ENCODE measurements at places on chromosomes 11 and 22. TPM values are rescaled to one million over a fixed set of nuclear protein-coding genes. Genes with fewer than 3 reads are reported as not detected.

- no peaks in the 10 kb centered on the region for H3K4me1 ChIP-seq
- no peak for DNase-seq
- no peaks in the 10 kb centered on the region for H3K36me3 ChIP-seq
- no peaks in the 10 kb centered on the region for H3K27me3 ChIP-seq
- H3K27ac ChIP-seq, result no peak overlapping the region
These were observed 12.0 kb downstream of the ETS1 start for GRCh38 chr11:128575174-128575960.

DNA sequence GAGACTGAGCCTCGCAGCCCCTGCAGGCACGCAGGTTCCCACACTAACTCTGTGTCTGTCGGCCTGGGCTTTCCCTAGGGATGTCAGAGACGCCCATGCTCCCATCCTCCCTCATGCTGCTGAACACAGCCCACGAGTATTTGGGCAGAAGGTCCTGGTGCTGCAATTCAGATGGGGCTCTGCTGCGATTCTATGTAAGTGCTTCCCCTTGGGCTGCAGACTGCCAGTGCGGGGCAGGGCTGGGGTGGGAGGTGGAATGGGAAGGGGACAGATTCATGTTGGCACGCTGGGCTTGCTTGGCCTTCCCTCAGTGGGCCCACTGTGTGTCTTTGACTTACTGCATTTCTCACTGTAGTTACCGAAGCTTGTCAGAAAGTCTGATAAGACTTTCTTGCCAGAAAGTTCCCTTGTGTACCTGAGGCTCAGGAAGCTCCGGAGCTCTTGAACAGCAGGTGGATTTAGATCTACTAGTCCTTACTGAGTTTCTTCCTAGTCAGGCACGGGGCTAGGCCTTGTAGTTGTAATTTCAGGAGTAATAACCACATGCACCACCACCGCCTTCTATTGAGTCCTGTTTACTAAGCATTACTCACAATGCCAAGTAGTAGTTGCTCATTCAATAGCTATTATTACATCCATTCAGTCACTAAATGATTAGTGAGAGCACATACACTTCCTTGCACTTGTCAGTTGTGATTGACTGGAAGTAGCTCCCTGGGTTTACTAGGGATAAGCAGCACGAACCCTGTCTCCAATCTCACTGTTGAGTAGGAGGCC is 65.2 kb downstream of the CABIN1 start:
- H3K4me1 ChIP-seq, result no peaks in the 10 kb centered on the region
- H3K27ac ChIP-seq, result no peak overlapping the region
- H3K27me3 ChIP-seq, result no peaks in the 10 kb centered on the region
- peaks cover 9% of the 10 kb centered on the region for H3K36me3 ChIP-seq

DNA sequence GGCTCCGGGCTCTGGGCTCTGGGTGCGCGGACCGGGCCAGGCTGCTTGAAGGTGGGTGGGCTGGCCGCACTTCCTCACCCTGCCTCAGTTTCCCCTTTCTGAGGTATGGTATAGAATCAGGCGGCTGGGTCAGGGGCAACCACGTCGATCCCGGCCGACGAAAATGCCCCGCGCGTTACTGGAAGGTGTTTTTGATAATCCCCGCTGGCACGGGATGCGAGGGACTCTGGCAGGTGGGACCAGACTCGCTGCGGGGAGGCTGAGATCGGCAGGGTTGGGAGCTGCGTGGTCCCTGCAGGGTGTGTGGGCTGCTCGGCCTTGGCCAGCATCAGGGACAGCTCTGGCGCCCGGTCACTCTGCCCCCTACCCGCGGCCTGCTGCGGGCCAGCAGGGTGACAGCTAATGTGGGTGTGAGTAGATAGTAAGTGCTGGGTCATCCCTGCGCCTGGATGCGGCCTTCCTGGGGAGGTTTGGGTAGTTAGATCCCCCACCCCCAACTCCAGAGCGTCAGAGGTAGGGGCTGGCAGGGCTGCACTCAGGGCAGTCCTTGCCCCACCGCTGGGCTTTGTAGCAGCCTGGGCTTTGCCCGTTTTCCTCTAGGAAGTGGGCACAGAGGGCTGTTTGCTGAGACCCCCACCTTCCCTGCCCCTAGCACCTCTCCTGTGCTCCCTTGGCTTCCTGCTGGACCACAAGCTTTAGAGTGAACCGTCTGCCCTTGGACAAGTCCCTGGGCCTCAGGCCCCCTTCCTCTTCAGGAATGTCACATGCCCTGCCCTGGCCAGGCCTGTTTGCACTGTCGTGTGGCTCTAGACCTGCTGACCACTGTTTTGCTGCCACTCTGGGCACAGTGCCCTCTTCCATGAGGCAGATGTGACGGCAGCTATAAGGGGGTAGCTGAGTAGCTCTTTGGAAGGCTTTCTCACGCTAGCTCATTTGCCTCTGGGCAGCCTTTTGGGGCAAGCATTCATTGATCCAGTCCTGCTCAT is 579 bp downstream of the TANGO2 start:
- no peaks in the 10 kb centered on the region for H3K27me3 ChIP-seq
- peak overlapping the region; percentile 94 for H3K4me3 ChIP-seq
- H3K36me3 ChIP-seq, result peaks cover 42% of the 10 kb centered on the region
- peak; percentile 49 for DNase-seq

Gene DNAJB7
- not detected for total RNA-seq

GRCh38 chr11:92362989-92363388 is 138.4 kb downstream of the FAT3 start:
- H3K36me3 ChIP-seq, result no peaks in the 10 kb centered on the region
- H3K4me3 ChIP-seq, result no peak overlapping the region
- no peak for DNase-seq
- H3K27me3 ChIP-seq, result no peaks in the 10 kb centered on the region
- no peaks in the 10 kb centered on the region for H3K4me1 ChIP-seq
- no peak overlapping the region for H3K27ac ChIP-seq

DNA sequence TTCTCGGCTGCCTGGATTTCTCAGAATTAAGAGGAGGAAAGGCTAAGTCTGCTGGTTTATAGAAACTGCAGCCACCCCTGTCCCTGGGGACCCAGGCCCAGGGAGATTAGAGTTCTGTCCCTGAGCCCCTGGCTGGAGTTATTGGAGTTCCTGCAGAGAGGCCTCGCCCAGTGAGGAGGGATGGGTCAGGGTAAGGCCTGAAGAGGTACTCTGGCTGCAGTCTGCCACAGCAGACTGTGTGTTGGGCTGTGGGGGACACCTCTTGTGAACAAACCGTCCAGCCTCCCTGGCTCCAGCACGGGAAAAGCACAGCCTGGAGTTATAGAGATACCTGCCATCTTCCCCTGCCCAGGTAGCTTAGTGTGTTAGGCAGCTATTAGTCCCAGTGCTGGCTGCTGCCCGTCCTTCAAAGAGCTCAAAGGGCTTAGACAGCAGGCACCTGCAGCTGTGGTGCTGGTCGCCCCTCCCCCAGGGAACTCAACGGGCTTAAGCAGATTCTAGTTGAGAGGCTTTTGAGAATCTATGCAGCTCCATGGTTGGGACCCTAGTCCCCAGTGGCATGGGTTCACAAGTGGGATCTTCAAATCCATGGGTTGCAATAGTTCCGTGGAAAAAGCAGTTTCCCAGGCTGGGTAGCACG is 36.6 kb upstream of the MUC15 start:
- H3K27me3 ChIP-seq, result peaks cover 12% of the 10 kb centered on the region
- H3K4me1 ChIP-seq, result no peaks in the 10 kb centered on the region
- no peak overlapping the region for H3K4me3 ChIP-seq
- no peak for DNase-seq

Gene HMOX1
- 0.85 TPM for total RNA-seq

GRCh38 chr11:396948-397548 is 3.0 kb downstream of the PKP3 start:
- H3K4me1 ChIP-seq, result peaks cover 8% of the 10 kb centered on the region
- H3K27ac ChIP-seq, result no peak overlapping the region
- H3K4me3 ChIP-seq, result no peak overlapping the region
- no peaks in the 10 kb centered on the region for H3K27me3 ChIP-seq
- DNase-seq, result no peak

Gene SLC17A6
- total RNA-seq, result not detected

- H3K27me3 ChIP-seq, result no peaks in the 10 kb centered on the region
- peaks cover 27% of the 10 kb centered on the region for H3K4me1 ChIP-seq
- peak; percentile 44 for DNase-seq
- H3K4me3 ChIP-seq, result no peak overlapping the region
- no peak overlapping the region for H3K27ac ChIP-seq
These were observed 106.4 kb downstream of the MICAL2 start for GRCh38 chr11:12216671-12217374.

Gene KCNQ1OT1
- 1.3 TPM for total RNA-seq

DNA sequence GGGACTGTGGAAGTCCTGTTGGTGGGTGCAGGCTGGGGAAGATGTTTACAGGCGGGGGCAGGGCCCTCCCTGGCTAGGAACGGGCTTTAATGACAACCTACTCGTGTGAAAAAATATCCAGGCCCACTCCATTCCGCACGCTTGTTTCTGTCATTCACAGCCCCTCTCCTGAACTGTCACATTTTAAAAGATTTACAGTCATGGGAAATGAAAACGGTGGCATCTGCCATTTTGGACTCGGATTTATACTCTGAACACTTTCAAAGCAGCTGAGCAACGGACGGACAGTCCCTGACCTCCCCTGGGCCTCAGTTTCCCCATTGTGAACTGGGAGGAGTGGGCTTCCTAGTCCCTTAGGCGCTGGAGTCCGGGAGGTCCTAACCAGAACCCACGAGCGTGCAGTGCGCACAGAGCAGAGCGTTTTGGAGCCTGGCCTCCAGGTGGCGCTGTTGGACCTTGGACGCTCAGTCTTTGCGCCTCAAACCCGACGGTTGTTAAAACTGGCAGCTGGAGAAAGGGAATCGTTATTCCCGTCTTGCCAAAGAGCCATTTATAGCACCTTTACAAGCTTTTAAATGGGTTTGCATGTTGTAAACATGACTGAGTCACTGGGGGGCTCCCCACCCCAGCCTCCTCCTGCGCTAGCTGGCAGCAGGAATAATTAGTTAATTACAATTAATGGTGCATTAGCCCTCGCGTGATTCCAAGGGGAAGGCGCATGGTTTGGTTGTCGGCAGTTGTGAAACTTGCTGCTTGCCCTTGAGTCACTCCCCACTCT is 75.3 kb downstream of the FBLN1 start:
- peak overlapping the region; percentile 21 for H3K4me3 ChIP-seq
- peak; percentile 91 for DNase-seq
- no peaks in the 10 kb centered on the region for H3K27me3 ChIP-seq
- H3K4me1 ChIP-seq, result peaks cover 18% of the 10 kb centered on the region
- no peaks in the 10 kb centered on the region for H3K36me3 ChIP-seq

GRCh38 chr11:69396051-69396947 is 85.2 kb upstream of the LINC01488 start:
- peaks cover 10% of the 10 kb centered on the region for H3K27me3 ChIP-seq
- H3K4me3 ChIP-seq, result no peak overlapping the region
- no peak for DNase-seq
- H3K36me3 ChIP-seq, result no peaks in the 10 kb centered on the region
- H3K4me1 ChIP-seq, result peaks cover 4% of the 10 kb centered on the region

- H3K36me3 ChIP-seq, result no peaks in the 10 kb centered on the region
- peaks cover 7% of the 10 kb centered on the region for H3K4me1 ChIP-seq
- peaks cover 11% of the 10 kb centered on the region for H3K27me3 ChIP-seq
- no peak overlapping the region for H3K27ac ChIP-seq
- no peak for DNase-seq
- no peak overlapping the region for H3K4me3 ChIP-seq
These were observed 1.6 kb upstream of the KRTAP5-1 start for GRCh38 chr11:1586699-1587098.

Gene OR52K2
- total RNA-seq, result not detected

Gene C11orf97
- not detected for total RNA-seq

GRCh38 chr11:11572386-11572785 is 49.4 kb downstream of the GALNT18 start:
- no peaks in the 10 kb centered on the region for H3K27me3 ChIP-seq
- H3K27ac ChIP-seq, result no peak overlapping the region
- peaks cover 16% of the 10 kb centered on the region for H3K4me1 ChIP-seq
- H3K4me3 ChIP-seq, result no peak overlapping the region
- no peak for DNase-seq

DNA sequence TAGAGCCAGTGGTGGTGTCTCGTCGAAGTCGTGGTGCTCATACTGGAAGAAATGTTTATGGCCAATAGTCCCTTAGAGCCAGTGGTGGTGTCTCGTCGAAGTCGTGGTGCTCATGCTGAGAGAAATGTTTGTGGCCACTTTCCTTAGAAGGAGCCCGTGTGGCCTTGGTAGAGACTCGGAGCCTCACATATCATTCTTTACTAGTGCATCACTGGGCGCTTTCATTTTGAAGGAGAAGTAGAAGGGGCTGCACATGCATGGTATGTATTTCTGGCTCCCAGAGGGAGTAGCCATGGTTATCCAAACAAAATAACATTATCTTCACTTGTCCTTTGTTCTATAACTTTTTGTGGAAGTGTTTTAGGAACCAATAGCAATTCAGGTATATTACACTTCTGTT is 69.5 kb downstream of the JAM3 start:
- no peaks in the 10 kb centered on the region for H3K36me3 ChIP-seq
- H3K27me3 ChIP-seq, result no peaks in the 10 kb centered on the region
- H3K4me3 ChIP-seq, result no peak overlapping the region
- H3K27ac ChIP-seq, result no peak overlapping the region
- DNase-seq, result no peak

DNA sequence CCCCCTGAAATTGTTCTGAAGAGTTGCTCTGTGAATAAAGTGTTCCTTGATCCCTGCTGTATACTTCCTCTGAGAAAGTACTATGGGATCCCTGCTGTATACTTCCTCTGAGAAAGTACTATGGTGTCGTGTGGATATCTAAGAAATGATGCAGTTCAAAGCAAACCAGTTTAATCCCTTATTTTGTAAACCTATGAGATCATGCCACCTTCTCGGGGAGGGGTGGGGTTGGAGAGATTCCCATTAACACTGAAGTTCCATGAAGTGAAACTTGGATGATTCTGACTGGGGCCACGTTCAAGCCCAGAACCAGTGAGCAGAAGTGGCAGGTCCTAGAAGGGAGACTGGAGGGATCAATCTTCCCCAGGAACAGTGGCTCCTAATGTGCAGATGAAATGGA is 13.0 kb upstream of the TP53AIP1 start:
- no peaks in the 10 kb centered on the region for H3K27me3 ChIP-seq
- peaks cover 19% of the 10 kb centered on the region for H3K36me3 ChIP-seq
- no peak overlapping the region for H3K4me3 ChIP-seq
- H3K27ac ChIP-seq, result no peak overlapping the region
- no peak for DNase-seq

DNA sequence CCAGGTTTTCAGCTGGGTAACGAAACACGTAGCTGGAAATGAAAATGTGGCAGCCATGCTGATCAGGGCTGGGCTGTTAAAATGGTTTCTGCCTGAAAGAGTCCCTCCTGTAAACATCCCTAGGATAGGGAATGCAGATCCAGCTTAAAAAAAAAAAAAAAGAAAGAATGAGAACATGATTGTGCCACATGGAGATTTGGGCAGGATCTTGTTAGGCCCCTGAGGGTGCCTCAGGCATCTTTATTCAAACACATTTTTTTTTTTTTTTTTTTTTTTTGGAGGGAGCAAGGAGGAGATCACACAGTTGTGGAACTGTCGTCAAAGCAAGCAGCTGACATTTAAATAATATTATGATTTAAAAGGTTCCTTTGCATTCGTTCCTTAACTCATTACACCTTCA is 900.3 kb downstream of the OPCML start:
- no peak overlapping the region for H3K4me3 ChIP-seq
- no peaks in the 10 kb centered on the region for H3K27me3 ChIP-seq
- no peak overlapping the region for H3K27ac ChIP-seq
- DNase-seq, result no peak

Data from Calu3 (cell line).